Caco-2 (cell line): ENCODE measurements at places on chromosomes 4 and X.
A peak's percentile ranks its signal among the peaks of the same experiment; 100 is the strongest.

- no peak for DNase-seq
These were observed 642.6 kb downstream of the PCDH7 start for GRCh38 chr4:31362756-31363155.

DNA sequence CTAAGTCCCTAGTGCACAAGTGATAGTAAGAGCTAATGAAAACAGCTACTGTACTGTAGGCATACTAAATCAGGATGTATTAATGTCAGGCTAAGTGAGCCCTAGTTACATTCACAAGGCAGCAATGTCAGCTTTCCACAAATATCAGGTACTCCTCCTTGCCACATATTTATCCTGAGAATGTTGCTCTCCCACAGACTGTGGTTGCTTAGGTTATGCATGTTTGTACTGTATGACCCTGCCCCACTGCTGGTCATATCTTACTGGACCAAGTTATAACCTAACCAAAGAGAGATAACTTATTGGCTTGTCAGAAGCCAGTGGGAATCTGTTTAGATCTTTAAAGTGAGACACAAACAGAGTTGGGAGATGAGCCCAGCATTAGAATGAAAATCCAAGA is 241.0 kb downstream of the SLC39A8 start:
- no peak for DNase-seq

DNA sequence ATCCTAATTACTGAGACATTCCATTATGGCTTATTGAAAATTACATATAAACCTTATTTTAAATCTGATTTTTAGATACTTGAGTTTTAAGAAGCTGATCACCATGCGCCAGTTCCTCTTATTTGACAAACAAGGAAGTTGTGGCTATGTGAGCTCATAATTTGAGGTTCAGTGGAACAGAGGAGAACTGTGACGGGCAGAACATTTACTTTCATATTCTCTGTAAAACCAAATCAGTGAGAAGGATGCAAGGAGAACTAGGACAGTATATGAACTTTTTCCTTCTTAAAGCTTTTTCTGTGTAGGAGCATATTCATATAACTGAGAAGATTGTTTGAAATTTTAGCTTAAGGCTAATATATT is 25.3 kb downstream of the STIM2 start:
- no peak for DNase-seq

DNA sequence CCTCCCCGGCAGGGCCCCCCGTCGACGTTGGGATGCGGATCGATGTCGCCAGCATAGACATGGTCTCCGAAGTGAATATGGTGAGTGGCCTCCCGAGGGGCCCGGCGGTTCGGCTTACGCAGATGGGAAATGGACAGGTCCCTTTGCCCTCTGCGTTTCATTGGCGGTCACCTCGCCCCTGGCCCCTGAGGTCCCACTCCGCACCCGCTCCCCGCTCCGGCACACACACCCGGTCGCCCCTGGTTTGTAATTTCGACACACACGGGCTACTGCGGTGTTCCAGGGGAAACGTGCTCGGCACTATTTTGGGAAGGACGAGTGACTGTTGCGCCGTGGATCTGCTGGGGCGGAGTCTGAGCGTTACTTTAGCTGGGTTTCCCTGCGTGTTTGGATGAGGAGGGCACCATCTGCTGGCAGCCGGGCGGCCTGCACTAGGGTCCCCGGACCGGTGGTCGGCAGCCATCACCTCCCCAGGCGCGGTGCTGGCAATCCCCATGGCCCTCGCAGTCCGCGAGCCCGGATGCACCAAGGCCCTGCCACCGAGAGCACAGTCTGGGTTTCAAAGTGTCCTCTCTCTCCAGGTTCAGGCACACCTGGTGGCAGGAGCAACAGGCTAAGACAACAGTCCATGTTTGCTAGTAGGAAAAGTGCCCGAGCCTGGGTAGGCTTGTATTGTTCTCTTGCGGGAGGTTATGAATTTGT is 1.2 kb downstream of the GABRB1 start:
- DNase-seq = peak; percentile 84

GRCh38 chrX:74383611-74384010 is 37.7 kb upstream of the SLC16A2 start:
- DNase-seq = peak; percentile 25
